Activated CD8-positive, alpha-beta memory T cell treated with anti-CD3 and anti-CD28 coated beads for 24 hours (primary cell): ENCODE measurements at places on chromosomes 2 and 18.

DNA sequence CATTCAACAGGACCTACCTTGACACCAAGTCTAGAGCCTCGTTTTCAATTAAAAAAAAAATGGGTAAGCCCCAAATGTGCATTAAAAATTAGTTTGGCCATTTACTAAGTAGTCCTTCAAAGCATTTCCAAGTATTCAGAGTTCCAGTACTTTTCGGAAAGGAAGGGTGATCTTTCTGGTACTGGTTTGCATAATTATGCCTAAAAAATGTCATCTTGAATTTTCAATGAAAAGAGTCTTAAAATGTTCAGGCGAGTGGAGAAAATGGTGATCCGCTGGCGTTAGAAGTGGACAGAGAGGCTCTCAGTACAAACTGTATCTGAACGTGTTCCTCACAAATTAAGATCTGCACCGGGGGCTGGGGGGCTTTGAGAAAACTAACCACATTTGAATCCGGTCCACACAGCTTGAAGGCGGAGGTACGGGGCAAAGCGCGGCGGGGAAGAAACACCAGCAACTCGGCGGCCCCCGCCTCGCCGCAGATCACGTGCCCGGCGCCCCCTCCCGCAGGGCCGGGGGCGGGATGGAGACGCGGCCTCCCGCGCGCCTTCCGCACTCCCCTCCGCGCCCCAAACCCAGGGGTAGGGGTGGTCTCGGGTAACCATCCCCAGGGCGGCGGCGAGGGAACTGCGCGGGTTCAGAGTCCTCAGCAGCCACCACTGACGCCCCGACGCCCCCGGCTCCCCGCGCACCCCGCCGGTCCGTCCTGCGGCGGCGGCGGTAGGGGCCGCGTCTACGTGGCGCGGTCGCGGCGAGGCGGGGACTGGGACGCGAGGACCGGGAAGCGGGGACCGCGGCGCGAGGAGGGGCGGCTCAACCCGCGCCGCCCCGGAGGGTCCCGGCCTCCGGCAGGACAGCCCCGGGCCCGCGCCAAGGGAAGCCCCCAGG is 564 bp downstream of the LPIN2 start:
- DNase-seq = peak; percentile 78

- DNase-seq = no peak
Measured at GRCh38 chr2:187435078-187435477, 13.0 kb downstream of the CALCRL start.

GRCh38 chr18:33828949-33829348 is 250.9 kb downstream of the ASXL3 start:
- no peak for DNase-seq

DNA sequence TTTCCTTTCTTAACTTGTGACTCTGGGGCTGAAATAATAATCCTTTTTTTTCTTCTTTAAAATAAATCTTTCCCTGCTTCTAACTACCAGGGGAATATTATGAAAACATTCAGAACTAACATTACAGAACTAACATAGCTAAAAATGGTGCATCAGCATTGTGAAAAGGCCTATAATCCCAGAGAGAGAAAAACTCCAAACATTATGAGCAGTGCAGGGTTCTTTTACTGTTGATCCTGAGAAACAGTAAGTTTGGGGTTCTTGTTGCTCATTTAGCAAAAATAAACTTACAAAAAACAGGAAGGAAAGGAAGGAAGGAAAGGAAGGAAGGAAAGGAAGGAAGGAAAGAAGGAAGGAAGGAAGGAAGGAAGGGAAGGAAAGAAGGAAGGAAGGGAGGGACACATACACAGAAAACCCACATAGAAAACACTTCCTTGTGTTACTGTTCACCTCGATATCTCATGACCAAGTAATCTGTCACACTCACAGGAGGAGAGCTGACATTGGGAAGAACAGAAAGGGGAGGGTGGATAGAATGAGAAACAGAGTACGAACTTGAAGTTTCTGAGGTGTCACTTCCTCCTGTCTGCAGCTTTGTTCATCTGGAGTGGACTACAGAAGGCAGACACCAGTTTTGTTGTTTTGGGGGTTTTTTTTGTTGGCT is 18.4 kb upstream of the PIK3C3 start:
- DNase-seq = no peak

DNA sequence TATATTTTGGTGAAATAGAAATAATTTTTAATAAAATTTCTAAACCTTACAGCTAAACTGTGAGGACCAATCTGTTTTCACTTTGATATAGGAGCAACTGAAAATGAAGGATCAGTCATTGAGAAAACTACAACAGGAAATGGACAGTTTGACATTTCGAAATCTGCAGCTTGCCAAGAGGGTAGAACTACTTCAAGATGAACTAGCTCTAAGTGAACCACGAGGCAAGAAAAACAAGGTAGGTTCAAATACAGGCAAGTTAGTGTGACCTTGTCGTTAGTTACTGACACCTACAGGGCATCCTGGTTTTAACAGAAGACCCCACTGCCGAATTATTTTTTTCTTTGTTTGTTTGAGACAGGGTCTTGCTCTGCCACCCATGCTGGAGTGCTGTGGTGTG is 75.5 kb upstream of the STON1 start:
- no peak for DNase-seq

DNA sequence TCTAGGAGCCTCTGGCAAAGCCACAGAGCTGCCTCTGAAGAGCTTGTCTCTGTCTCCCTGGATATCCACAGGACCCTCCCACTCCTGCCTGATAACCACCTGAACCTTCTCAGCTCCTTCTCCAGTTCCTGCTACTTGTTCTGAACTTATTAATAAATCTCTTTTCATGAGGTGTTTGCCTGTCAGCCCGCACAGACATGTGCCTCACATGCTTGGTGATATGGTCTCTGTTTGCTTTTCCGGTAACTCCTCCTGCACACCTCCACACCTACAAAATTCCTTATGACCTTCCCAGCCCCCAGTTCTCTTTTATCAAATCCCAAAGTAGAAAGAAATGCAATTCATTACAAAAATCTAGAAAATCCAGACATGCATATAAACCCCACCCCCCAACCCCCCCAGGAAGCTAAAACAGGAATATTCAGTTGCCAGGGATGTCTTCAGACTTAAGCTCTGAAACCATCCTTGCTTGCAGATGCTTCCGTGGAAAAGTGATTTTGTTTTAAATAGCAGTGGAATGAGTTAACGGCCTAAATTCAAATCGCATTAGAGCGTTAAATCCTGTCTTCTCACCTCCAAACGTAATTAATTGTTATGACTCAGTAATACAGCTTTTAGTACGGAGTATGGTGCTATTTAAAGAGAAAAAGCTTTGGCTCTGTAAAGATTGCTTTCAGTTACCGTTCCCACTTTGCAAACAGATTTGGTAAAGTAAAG is 2.1 kb upstream of the PID1 start:
- DNase-seq = no peak
